ENCODE measurements at places on chromosomes 5 and 9.

GRCh38 chr5:149363936-149364335, 6.1 kb downstream of the PCYOX1L start:
- DNase-seq = no peak

DNA sequence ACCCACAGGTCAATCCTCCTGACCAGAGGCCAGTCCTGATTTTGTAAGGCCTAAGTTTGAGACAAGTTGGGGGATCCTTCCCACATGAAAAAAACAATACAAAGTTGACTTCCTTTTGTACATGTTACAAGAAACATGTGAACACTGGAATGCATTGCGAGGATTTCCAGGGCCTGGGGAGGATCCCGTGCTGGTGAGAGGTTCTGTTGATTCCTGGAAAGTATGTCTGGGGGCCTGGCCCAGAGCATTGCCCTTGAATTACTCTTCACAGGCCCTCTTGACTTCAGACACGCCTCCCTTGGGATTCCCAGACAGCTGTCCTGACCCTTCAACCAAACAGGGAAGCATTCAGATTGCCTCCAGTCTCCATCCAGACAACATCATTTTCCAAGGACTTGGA, 234.2 kb upstream of the IRX2 start:
- DNase-seq = no peak

GRCh38 chr5:62374090-62374489, 29.6 kb downstream of the DIMT1 start:
- DNase-seq = no peak

- DNase-seq = no peak
These were observed 181.7 kb upstream of the KIF2A start for GRCh38 chr5:62124266-62124665.

DNA sequence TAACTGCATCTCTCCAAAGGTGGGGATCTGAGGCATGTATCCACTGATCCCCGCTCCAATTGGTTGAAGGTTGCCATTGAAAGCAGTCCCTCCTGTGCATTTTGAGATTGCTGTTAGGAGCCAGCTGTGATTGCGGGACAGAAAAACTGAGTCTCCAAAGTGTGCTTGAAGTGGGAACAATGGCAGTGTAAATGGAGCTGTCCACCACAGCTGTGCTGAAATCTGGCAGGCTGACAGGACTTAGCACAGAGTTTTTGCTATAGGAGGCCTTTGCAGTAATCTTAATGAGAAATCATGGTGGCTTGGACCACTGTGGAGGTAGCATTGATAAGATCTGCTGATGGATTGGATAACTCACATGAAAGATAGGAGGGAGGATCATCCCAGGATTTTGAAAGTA, 3.3 kb downstream of the RNF20 start:
- DNase-seq = no peak

All from hypothalamus (tissue), 51 donors.